Activated CD4-positive, alpha-beta T cell treated with anti-CD3 and anti-CD28 coated beads, Interleukin-2, amount 50 U/mL, for 24 hours (primary cell): ENCODE measurements at places on chromosomes 11 and 22.

DNA sequence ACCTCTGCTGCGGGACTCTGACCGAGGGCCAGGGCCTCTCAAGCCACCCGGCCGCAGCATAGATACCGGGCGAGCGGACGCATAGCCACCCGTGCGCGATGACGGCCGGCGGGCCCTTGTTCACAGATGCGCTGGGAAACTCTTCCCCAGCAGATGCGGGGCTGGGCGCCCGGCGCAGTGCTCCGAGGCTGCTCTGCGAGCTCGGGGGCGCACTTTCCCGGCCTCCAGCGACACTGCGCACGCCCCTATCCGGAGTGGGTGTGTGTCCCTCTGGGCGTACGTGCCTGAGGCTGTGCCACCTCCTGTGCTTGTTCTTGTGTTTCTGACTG lies 104.7 kb upstream of the E2F8 start:
- no peak for DNase-seq

GRCh38 chr22:49567899-49568750 lies 259.5 kb downstream of the BRD1 start:
- no peak for DNase-seq

GRCh38 chr11:121550247-121551030 lies 97.7 kb upstream of the SORL1-AS1 start:
- DNase-seq, result no peak

DNA sequence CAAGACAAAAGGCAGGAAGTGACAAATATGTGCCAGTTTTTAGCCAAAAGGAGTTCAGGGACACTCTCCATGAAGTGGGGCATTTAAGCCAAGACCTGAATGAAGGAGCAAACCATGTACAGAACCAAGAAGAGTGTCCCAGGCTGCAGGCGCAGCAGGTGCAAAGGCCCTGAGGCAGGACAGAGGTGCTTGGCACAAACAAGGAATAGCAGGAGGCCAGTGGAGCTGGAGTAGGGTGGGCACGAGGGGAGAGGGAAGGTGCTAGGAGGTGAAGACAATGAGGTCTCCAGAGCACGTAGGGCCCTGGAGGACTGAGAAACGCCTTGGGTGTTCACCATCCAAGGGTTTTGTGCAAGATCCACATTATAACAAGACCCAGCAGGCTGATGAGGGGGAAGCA lies 474.1 kb downstream of the MN1 start:
- no peak for DNase-seq

DNA sequence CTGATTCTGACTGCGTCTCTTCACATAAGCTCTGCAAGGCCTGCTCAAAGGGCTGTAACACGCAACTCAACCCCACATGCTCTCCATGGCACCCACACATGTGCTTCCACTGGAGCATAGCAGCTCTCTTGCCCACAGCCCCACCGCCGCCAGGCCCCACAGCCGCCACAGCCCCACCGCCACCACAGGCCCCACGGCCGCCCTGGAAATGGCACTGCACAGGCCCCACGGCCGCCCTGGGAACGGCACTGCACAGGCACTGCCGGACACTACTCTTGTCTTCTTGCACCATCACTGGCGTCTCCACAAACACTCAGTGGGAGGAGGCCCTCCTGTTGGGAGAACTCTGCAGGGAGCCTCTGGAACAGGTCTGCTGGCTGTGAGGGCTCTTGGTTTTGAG lies 8.6 kb downstream of the MOB2 start:
- no peak for DNase-seq

DNA sequence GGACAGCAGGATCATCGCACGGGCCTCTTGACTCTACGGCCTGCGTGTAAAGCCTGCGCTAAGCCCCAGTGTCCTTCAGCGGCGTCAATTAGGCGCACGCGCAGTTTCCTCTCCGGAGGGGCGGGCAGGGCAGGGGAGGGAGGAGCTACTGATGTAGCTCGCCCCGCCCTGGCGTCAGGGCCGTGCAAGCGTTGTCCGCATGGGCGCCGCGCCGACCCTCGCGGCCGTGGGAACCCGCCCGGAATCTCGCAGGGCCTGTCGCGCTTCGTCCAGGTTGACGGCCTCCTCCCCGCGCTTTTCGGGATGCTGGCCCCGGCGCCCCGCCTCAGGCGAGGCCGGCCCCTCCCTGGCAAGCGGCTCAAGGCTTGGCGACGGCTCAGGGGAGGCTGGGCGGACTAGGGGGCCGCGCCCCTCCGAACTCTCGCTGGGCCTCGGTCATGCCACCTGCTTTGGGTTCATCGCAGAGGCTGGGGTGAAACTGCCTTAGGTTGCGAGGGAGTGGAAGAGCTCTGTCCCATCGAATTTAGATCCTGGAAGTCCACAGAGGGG lies 61.1 kb downstream of the ST3GAL4 start:
- DNase-seq, result peak; percentile 41

GRCh38 chr11:74822170-74822569 lies 73.5 kb downstream of the RNF169 start:
- DNase-seq, result no peak

DNA sequence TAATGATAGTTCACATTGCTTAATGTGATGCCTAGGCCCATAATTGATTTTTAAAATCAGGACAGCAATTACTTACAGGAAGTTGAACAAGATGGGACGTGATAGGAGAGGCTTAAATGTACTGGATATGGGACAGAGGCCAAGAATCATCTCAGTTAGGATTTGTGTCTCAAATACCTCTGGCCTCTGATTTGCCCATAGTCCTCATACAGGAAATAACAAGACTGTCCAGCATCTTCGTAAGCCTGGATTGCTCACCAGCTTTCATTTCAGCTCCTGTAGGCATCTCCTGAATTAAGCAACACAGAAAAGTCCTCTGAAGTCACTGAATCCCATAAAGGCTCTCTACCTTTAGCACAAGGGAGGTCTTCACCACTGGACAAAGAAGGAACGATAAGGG lies at the start of gene MRGPRX3:
MRGPRX3 (plus strand) TSS at position 231 of the 400 bp plus-strand sequence. CDS start 4,632 bp downstream, outside the sequence.
- DNase-seq, result no peak

DNA sequence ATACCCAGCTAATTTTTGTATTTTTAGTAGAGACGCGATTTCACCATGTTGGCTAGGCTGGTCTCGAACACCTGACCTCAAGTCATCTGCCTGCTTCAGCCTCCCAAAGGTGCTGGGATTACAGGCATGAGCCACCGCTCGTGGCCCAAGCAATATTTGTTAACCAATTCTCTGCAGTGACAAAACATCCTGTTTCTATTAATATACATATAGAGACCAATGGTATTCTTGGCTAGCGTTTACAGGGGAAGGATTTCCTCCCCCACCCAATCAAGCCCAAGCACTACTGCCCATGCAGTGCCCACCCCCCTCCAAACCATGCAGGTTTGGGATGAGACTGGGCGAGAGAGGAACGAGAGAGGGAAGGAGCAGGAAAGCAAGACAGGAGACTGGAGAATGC lies 53.1 kb downstream of the APOL3 start:
- no peak for DNase-seq

GRCh38 chr11:1168256-1168655 lies 10.5 kb downstream of the MUC5AC start:
- no peak for DNase-seq

DNA sequence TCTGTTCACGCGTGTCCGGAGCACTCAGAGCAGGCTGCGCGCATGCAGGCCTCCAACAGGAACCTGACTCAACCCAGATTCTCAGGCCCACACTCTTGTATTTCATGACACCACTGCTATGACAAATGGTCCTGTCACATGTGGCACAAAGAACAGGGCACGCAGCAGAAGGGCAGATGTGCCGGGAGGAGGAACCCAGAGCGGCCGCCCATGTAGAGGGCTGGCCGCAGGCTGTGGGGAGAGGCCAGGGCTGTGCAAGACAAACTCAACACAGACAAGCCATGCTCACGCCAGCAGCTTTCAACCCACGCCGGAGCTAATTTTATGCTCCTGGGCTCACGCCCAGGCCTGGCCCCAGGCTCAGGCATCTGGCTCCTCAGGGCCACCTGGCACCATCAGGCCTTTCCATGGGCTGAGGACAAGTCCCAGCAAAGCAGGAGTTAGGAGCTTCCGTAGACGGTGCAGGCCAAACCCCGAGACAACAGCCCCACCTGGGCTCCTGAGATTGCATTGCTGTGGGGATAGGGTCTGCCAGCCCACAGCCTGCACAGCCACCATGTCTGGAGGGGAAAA lies 40.0 kb downstream of the DUSP8 start:
- DNase-seq, result no peak

GRCh38 chr11:112292188-112292587 lies 31.5 kb upstream of the PLET1 start:
- no peak for DNase-seq

- DNase-seq, result no peak
Measured at GRCh38 chr11:111097191-111097590, 148.3 kb upstream of the POU2AF2 start.

GRCh38 chr11:78938971-78939370 lies 364.3 kb upstream of the NARS2 start:
- DNase-seq, result no peak

DNA sequence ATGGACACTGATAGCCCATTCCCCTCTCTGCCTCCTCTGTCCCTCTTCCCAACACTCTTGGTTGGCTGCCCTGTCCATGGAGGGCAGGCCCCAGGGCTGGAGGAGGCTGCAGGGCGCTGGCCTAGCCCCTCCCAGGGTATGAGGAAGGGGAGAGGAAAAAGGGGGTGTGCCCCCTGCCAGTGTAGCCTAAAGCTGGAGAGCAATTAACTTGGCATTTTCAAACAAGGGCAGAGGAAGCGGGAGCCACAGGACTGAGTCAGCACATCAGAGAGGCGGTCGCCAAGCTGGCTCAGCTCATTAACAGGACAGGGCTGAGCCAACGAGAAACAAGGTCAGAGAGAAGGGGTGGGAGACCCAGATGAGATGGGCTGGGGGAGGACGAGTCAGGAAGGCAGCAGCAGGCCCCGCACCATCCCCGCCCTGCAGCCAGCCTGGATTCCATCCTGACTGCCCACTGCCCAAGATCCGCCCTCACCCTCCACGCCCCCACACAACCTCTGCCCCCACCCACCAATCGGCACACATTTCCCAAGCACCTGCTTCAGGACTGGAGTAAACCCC lies 76.3 kb downstream of the BUD13 start:
- no peak for DNase-seq

DNA sequence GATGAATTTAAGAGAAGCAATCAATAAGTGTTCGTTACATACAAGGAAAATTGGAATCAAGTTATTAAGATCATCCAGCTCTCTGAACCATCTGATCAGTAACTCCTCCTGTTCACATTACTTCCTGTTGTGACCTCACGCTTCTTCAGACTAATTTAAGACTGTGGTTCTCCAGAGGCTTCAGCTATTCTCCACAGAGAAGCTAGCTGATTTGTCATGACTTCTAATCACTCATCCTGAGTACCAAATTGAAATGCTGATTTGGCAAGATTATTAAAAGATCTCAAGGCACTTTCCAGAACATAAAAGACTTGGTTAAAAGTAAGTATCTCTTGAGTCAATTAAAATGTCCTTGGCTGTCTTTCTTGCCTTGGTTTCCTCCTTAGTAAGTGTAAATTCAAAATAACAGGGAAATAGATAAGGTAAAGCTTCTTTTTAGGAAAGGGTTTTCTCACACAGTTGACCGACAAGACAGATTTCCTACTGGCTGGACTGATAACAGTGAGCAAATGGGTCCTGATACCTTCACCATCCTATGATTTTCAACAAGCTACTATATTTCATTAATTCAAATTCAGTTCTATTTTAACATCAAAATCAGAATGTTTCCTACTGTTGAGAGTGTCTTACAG lies 38.5 kb downstream of the GAB2 start:
- DNase-seq, result no peak

- no peak for DNase-seq
Measured at GRCh38 chr11:115188188-115188897, 315.9 kb downstream of the CADM1 start.

DNA sequence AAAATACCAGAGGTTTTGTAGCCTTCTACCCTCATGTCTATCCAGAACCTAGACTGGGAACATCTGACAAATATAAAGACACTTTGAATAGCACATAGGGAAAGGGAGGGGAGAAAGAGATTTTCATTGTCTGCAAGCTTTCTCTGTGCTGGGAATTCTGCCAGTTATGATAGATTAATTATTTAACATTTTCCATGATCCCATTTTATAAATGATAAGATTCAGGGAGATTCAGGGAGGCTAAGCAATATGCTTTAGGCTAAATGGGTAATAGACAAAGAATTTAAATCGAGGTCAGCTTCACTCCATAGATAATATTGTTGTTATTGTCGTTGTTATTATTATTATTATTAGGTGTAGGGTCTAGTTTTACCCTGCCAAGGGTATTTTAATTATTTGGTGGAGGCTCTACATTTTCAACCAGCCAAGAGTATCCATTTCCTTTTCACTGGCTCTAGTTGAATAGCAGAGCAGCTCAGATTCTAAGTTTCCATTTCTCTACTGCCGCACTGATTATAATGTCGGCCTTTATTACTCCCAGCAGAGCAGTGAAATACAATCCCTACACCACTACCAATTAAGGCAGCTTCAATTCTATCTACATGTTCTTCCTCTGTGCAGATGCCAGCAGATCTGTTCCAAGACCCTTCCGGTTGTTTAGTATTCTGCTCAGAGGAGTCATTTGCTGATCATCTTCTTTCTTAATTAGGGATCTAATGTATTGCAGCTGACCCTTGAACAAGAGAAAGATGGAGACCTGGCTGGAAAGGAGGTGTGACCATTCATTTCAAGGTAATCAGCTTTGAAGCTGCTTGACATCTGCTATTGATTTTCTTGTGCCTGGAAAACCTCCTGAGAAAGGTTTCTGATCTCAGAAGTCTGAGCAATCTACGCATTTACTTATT lies 23.8 kb upstream of the SYN3 start:
- DNase-seq, result no peak

- no peak for DNase-seq
Measured at GRCh38 chr11:80281194-80281593, 840.4 kb upstream of the TENM4 start.

GRCh38 chr11:1293619-1294015 lies 15.8 kb downstream of the TOLLIP start:
- no peak for DNase-seq

- no peak for DNase-seq
Measured at GRCh38 chr22:47995264-47995627, 1232.8 kb downstream of the TBC1D22A start.
